ENCODE measurements at places on chromosomes 2 and 18.

DNA sequence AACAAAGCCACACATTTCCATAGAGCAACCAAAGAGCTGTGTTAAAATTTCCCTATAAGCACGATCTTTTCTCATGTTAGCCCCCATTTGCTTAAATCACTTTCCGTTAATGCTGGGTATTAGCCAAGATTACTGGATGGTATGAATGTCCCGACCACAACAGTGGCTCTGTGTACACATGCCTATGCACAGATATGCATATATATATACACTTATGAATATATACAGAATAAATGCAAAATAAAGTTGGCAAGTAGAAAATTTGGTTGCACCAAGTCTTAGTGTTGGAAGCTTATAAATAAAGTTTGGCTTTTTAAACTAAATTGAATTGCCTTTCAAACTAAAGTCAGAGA, 265.9 kb upstream of the ETAA1 start:
- DNase-seq = no peak

DNA sequence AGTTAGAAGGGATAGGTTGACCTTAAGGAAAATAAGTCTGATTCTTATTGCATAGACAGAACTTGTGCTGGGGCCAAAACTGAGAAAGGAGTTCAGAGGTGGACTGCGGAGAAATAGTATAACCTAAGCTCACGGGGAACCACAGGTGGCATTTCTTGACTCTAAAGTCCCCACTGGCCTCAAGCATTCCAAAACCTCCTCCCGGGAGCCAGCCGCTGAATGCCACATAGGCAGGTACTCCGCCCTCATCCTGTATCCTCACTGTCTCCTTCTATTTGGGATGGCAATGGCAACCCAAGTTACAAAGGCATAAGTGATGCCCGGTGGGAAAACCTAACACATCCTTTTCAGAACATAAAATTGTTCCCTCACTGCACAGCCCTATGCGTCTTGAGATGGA, 173.0 kb downstream of the SP3 start:
- no peak for DNase-seq

DNA sequence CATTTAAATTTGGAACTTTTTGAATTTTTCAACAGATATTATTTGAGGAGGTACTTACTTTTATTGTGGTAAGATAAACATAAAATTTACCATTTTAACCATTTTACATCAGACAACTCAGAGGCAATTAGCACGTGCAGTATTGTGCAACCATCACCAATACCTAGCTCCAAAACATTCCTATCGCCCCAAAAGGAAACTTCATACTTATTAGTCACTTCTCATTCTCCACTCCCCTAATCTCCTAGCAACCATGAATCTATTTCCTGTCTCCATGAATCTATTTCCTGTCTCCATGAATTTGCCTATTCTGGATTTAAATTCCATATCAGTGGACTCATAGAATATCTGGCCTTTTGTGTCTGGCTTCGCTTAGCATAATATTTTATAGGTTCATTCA, 69.9 kb upstream of the FAM136A start:
- no peak for DNase-seq

GRCh38 chr18:31176531-31176930, 13.9 kb upstream of the DSC1 start:
- DNase-seq = no peak

- no peak for DNase-seq
Measured at GRCh38 chr2:173159791-173160463, 84.3 kb downstream of the MAP3K20 start.

GRCh38 chr18:76493213-76494161, 1.6 kb downstream of the ZNF516 start:
- DNase-seq = peak; percentile 57

DNA sequence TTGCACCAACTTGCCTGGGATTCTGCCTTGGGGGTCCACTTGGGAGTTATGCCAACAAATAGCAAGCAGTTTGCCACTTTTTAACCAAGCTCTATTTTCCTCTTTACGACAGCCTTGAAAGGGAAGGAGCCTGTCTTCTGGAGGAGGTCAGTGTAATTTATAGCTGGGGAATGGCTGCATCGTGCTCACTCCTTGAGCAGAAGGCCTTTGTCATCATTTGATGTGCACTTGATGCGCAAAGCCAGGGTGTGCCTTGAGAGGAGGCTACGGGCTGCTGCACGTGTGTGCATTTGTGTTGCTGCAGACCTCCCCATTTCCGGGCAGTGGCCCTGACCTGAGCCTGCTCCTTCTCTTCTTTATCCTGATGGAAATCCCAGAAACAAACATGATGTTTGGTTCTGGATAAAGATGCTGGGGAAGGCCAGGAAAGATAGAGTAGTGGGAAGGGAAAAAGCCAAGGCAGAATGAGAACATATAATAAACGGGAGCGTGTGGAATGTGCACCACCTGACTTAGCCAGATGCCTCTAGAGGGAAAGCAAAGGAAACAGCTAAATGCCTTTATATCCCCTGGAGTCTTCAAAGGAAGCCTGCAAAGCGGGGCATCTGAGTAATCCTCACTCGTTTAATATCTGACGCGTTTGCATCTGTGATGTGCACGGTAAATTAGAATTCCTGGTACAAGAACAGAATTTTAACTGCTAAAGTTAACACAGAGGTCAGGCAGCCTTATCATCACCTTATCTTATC, 68.3 kb upstream of the ZNF521 start:
- no peak for DNase-seq

DNA sequence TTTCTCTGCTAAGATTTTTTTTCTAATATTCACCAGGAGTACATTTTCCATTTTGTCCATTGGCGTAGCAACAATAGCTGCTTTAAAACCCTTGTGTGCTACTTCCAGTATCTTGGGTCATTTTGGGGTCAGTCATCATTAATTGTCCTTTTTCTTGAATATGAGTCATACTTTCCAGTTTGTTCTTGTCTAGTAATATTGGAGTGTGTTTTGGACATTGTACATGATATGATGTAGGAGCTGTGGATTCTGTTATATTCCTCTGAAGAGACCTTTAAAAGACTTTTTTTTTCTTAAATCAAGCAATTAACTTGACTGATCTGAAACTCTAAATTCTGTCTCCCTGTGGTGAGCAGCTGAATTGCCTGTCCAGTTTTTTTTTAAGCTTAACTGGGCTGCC, 40.8 kb downstream of the AGPS start:
- DNase-seq = no peak

DNA sequence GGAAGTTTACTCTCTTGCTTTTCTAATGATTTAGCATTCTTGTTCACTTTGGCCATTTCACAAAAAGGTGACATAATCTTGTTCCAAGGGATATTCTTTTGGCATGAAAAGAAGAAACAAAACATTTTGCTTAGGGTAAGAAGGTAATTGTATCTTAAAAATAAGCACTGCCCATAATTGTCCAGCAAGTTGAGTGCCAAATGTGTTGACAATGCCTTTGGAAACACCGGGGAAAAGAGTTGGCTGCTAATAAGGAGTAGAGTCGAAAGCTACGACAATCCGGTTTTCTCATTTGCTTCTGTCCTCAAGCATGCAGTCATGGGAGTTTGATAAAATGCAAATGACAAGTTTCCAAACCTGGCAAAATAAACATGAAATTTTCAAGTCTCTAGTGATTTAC, 27.3 kb downstream of the ITGAV start:
- no peak for DNase-seq

DNA sequence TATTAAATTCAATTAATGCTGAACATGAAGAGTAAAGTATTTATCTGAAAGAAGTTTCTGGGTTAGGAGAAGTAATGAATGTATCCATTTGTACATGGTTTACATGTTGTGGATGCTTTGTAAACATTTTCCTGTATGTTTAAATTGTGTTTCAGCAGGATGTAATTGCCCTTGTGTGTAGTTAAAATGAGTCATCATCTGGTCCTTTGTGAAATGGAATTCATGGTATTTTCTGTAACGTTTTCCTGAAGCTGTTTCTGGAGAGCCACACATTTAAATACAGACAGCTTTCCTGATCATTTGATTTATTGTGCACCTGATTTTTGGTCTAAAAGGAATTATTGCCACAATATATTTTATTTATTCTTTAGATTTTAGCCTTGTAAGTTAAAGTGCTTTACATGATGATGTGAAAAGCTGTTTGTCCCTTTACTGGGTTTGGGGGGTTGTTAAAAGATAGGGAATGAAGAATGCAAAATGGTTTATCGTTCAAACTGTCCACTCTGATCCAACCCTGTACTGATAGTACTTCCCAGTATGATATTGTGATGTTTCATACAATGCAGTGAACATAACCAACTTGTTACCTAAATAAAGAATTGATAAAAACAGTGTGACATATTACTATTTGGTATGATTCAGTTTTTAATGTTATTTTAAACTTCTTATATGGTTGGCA, 41.7 kb upstream of the SLC3A1 start:
- DNase-seq = peak; percentile 43

- DNase-seq = no peak
Measured at GRCh38 chr2:75099521-75099922, 99.8 kb downstream of the TACR1 start.

GRCh38 chr18:45057955-45058600, 377.4 kb downstream of the SETBP1 start:
- no peak for DNase-seq

DNA sequence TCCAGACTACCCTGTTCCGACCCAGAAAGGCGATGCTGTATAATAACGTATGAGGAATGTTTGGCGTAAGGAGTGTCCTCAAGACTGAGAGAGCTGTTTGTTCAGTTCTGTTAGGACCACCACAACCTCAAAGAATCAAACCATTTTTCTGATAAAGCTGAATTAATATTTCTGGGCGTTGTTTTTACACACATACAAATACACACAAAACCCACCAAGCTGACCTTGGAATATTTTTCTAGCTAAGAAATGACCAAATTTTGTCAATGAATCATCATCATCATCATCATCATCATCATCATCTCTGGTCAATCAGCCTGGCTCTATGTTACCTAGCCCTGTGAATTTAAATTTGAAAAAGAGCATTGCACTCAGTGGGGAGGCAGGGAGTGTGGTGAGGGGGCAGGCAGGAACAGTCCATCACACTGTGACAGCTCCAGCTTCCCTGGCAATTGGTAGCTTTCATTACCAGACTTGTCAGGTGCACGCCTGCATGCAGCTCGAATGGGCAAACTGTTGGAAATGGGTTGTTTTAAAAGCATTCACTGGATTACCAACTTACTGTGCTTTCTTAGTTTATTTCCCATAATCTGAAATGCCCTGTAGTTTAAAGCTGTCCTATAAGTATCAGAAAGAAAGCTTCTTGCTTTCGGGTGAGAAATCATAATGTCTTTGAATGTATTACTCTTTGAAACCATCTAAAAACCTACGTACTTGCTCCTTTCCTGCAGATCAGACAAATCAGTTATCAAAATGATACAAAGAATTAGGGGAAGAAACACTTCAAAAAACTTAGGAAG, 6.9 kb upstream of the POU3F3 start:
- DNase-seq = no peak

DNA sequence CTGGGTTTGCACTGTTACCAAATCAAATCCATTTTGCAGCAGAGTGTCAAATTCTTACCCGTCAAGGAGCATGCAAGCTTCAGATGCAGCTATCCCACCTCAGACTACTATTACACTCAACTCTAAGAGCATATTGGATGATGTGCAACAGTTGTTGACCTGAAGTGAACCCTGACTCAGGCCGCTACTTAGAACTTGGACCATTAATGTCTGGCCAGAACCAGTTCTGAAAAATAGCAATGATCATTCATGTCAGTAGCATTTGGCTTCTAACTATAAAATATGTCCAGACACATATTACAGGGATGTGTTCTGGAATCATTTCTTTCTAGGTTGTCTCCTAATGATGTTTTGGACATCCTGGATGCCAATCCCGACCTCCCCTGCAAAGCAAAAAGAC, 135.5 kb upstream of the PKDCC start:
- no peak for DNase-seq

GRCh38 chr2:231883468-231883881, 42.7 kb downstream of the NPPC start:
- no peak for DNase-seq

- DNase-seq = peak; percentile 82
Measured at GRCh38 chr2:157628477-157629415, at the start of gene ACVR1C. Gene ACVR1C (minus strand): TSS chr2:157628864. CDS start chr2:157628644, 220 bp downstream.

DNA sequence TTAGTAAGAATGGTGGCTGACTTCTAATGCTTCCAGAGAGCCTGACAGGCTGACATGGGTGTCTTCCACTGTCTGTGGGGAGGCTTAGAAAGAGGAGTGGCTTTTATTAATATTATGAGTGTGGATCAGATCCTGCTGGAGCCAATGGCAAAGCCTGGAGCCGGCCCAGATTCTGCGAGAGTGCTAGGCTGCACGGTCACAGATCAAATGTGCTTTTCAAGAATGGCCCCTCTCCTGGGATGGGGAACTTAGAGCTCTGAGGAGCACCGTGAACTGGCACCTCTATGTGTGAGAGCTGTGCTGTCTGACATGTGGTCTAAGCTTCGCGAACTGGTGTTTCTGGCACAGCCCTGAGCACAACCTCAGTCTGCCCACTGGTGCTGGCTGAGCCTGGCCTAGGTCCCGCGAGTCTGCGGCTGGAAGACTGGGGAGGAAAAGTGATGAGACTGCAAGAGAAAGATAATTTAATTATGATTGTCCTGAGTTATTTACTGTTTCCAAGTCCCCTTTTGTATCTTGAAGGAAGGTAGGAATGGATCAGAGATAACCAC, 70.4 kb downstream of the ASAP2 start:
- no peak for DNase-seq

DNA sequence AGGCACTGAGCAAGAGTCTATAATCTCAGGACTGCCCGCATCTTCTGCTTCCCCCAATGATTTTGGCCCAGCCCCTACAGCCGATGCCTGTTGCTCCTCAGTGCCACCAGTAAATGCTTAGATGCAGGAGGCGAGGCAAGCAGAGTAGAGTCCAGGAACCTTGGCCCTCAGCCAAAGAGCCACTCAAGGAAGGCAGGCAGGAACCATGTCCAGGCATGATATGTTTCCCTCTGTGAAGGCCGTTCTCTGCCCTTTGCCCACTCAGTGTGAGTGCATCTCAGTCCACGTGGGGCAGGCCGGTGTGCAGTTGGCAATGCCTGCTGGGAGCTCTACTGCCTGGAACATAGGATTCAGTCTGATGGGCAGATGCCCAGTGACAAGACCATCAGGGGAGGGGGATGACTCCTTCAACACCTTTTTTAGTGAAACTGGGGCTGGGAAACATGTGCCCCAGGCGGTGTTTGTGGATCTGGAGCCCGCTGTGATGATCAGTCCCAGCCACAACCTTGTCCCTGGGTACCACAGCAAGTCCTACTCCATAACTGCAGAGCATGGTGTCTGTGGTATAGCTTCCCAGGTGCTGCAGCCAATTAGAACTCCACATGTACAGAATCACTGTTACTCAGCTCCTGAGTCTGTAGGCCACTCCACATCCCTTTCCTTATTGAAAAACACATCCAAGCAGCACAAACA, 9.7 kb upstream of the DNAJB2 start:
- no peak for DNase-seq
